Frontal cortex (tissue), 4 donors: ENCODE measurements at places on chromosomes 5 and 9.

- DNase-seq: no peak
These were observed 19.8 kb downstream of the TNFSF15 start for GRCh38 chr9:114785866-114786650.

DNA sequence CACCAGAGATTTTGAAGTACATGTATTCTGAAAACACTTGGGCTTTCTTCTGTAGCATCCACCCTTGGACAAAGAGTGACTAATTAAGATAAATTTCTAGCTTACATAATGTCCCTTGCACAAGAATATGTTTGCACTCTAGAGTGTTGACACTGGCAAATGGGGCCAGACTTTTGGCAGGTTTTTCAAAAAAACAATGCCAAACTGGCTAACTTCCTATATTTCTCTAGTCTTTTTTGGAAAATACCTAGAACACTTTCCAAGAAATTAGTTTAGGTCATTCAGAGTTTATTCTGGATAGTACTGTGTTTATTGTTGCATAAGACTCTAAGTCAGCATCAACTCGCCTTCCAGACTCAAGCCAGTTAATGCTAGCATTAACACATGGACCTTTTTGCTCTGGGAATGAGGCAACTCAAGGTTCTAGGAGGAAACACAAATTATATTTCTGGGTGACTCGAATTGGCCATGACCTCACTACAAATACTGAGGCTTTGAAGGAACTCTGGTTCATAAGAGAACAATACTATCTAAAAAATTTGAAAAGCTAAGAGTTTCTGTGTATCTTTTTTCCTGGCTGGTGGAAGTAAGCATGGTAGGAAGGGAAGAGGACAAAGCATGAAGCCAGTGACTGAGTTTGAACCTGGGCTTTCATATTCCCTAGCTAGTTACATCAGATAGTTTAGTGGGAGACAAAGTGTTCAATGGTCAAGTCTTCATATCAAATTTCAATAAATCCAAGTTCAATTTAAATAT, 101.6 kb downstream of the NREP start:
- DNase-seq: no peak

DNA sequence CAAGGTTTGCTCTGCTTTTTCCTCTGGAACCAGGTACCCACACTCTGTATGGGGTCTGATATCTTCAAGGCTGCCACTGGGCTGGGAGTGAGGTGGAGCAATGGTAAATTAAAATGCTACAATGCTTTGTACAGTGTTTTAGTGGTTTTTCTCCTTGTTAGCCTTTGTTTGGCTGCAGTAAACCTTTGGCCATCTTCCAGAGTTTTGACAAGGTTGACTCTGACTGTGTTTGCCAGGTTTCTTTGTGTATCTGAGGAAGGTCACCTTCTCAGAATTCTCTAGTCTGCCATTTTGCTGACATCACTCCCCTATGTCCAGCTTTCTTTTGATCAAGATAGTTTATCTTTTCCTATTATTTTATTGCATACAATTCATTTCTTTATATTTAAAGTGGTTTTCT, 11.2 kb downstream of the SPATA31D1 start:
- no peak for DNase-seq

DNA sequence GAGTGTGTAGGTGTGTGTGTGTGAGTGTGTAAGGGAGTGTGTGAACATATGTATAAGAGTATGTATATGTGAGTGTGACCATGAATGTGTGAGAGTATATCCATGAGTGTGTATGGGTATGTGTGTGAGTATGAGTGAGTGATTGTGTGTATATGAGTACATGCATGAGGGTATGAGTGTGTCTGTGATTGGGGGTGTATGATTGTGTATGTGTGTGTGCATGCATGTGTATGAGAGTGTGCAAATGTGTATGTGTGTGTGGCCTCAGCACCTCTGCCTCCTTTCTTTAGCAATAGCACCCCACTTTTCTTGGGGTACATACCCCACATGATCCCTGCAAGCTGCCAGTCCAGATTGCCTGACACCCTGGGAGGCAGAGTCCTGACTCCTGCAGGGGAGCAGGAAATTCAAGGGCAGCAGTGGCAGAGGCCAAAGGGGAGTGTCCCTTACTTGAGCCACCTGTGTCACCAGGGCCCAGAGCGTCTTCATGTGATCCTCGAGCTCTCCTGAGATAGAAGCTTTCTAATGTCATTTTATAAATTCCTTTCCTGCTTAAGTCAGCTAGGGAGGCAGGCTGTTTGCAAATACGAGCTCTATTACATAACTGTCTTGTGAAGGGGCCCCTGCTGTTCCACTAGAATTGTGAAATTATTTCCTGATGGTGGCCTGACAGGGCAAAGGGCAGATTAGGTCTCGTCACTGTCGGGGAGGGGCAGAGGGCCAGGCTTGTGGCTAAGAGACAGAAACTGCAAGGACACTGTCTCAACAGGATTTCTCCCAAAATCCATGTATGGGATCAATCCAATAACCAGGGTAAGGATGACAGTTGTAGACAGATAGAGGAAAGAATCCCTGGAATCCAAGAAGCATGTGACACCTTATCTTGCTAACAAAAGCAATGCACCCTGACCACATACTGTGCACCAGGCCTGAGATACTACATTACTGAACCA, 389.1 kb downstream of the GADD45G start:
- DNase-seq: no peak

GRCh38 chr5:65721050-65721719, 724 bp downstream of the SGTB start:
- DNase-seq: peak; percentile 53

- no peak for DNase-seq
These were observed 367.6 kb downstream of the ENC1 start for GRCh38 chr5:74272831-74273451.

GRCh38 chr9:21154018-21154608, 12.3 kb downstream of the IFNA21 start:
- no peak for DNase-seq

- no peak for DNase-seq
These were observed 1.4 kb downstream of the STING1 start for GRCh38 chr5:139481122-139481533.

- no peak for DNase-seq
These were observed 134.6 kb downstream of the EDIL3 start for GRCh38 chr5:84249918-84250630.

GRCh38 chr9:69179037-69179436, 5.0 kb downstream of the TJP2 start:
- DNase-seq: no peak

- no peak for DNase-seq
These were observed 166.2 kb downstream of the AUH start for GRCh38 chr9:91195372-91196012.

DNA sequence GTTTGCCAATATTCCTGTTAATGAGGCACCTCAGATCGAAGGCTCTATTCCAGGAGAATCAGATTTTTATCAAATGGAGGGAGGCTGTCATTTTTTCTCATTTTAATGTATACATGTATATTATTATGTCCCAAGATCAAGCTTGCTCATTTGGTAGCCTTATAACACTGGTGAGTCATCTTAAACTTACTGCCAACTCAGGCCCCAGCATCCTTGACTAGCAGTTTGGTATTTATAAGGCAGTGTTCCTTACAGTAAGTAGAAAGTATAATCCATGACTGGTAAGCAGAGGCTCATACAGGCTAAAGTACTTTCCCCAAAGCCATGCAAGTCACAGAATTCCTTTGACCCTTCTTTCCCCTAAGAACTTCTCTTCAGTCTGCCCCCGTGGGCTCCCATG, 90.7 kb upstream of the NR3C1 start:
- DNase-seq: no peak

GRCh38 chr5:64971513-64971912, 202.8 kb downstream of the CWC27 start:
- no peak for DNase-seq

- no peak for DNase-seq
These were observed 27.6 kb upstream of the DUSP1 start for GRCh38 chr5:172798422-172799215.

DNA sequence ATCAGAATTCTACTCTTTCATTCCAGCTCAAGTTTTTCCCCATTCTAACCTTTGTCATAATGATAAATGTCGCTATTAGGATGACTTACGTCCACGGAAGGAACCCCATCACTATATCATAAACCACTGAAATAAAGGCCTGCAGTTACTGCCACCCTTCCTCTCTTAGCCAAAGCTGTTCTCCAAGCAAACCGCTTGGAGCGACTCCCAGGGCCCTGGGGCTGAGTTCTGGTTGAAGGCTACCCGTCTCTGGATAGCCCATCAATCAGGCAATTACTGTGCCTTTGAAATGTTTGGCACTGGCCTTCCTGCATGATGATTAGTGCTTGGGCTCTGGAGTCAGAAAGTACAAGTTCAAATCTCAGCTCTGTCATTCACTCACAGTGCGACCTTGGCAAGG, 386.0 kb downstream of the SPOCK1 start:
- no peak for DNase-seq

DNA sequence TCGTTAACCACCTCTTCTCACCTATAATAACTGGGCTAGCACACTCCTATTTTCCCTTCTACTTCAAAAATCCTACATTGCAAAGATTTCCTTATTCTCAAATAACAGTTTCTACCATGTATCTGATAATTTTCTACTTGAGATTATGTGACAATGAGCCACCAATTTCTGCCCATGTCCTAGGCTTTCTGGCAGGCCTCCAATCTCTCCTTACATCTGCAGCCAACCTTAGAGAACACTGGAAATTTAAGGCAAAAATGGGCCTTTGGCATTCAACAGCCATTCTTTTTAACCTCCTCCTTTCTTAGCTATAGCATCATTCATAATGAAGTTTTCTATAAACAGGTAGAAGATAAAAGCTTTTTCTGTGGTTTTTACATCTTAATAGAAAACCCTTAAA, 225.1 kb downstream of the ARRDC3 start:
- no peak for DNase-seq

- no peak for DNase-seq
These were observed 116.7 kb downstream of the ADAMTS2 start for GRCh38 chr5:179228341-179229121.

DNA sequence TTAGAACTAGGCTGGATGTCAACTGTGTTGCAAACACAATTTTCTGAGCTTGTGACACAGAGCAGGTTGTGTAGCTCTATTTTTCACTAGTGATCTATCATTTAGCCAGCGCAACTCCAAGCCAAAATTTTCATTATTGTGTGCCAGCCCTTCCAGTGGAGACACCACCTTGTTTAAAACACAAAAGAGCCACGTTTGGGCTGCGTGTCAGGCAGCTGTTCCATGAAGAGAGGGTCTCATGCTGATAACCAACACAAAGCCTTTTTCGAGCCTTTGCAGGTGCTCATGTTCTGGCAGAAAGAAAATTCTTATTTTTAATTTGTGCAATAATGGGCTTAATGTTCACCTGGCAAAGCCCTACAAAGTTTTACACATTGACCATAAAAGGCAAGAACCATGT, 237.6 kb upstream of the RGMB start:
- no peak for DNase-seq

GRCh38 chr5:97338729-97339128, 155.7 kb upstream of the RIOK2 start:
- DNase-seq: no peak
